WTC11 (cell line): ENCODE measurements at places on chromosomes 5 and 9.
A peak's percentile ranks its signal among the peaks of the same experiment; 100 is the strongest.

DNA sequence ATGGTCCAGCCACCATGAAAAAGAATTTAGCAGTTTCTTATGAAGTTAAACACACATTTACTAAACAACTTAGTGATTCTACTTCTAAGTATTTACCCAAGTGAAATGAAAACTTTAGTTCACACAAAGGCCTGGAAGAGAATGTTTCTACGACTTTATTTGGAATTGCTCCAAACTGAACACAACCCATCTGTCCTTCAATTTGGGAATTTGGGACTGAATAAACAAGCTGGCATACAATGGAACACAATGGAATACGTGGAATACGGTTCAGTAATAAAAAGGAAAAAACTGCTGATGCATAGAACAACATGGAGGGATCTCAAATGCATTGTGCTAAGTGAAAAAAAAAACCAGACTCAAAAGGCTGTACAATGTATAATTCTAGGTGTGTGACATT is 44.6 kb upstream of the BASP1 start:
- DNase-seq = no peak

DNA sequence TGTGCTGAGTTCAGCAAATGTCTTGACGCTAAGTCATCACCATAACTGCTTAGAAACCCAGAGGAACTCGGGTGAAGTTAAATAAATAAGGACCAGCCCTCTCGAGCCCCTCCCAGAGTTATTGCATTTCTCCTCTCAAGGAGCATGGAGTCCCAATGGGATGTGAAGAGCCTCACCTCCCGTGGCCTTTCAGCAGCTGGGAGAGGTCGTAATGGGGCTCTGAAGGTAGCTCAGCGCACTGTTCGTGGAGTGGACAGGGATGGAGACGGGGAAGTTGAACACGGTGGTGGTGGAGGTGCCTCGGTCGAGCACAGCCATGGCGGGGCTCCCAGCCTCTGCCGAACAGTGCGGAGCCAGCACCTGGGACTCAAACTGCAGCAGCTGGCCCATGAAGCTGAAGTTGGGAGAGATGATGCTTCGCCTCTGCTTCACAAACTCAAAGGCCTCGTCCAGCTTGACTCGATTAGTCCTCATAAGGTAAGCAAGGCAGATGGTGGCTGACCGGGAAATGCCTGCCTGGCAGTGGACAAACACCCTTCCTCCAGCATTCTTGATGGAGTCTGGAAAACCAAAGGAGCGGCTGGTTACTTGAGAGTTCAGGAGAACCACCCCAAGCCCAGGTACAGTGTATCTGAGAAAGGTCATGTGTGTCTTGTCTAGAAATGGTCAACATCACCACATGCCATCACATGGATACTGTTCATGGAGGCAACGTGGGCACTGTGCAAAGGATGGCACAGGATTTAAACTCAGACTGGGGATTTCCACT is 2.2 kb downstream of the DUSP1 start:
- DNase-seq = no peak

- peak; percentile 12 for DNase-seq
Observed at GRCh38 chr5:119743927-119744326, 114.6 kb downstream of the FAM170A start.

DNA sequence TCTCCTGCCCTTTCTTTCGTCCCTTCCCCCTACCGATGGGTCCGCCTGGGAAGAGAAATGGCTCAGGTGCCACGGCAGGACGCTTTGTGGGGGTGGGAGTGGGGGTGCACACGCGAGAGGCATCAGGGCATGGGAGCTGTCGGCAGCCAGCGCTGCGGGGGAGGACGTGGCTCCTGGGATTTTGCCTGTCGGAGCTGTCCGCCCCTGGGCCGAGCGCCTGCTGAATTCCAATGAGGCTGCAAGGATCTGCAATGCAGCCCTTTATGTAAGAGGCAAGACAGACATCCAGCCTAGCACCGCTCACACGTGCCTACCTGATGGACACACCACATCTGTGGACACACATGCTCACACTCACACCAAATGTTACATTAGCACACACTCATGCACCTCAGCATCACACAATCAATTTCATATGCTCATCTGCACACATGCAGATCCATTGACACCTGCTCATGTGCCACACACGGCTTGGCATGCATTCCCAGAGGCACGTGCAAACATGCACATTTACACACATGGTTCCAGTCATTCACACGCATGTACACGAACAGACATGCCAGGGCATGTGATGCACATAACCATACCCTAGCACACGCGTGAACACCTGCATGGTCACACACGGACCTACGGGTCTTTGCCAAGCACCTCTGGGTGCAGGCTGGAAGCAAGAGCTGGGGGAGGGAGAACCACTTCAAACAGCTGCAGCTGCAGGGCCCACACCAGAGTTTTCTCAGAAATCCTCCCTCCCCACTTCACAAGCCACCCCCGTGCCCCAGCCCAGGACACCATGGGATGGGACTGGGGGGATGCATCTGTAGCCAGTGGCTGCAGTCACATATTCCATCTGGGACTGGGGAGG is 1.4 kb downstream of the GRIN1 start:
- no peak for DNase-seq

- DNase-seq = peak; percentile 65
Observed at GRCh38 chr9:132412089-132412488, 2.1 kb downstream of the CFAP77 start.
